ENCODE measurements at places on chromosomes 2 and 18. TPM values are rescaled to one million over a fixed set of nuclear protein-coding genes. Genes with fewer than 3 reads are reported as not detected.

GRCh38 chr18:75544051-75544481 is 116.6 kb upstream of the SMIM21 start:
- no peak for DNase-seq

DNA sequence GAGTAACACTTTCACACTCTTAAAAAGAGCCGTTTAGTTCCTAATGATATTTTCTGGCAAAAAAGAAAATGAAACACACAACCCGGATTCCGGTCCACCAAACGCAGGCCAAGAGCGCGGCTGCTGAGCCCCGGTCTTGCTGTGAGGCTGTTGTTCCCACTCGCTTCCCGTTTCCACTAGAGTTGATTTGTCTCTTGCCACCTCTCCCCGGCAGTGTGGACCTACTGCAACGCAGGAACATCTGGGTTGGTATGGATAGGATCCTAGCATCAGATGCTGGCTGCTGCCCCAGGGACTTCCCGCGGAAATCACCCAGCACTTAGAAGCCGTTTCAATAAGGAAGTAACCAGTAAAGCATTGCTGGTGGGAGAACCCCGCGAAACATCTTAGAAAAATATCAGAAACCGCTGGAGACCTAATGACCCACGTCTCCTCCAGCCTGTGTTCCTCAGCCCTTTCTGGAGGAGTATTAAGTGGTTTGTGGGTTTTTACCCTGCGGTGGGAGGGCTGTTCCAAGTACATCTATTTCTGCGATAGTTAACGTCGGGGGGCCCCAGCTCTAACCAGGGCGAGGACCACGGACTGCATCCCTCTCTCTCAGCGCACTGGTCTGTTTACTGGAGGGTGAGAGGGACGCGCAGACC is 939 bp downstream of the DOCK10 start:
- no peak for DNase-seq

Gene SIX3
- not detected for total RNA-seq

DNA sequence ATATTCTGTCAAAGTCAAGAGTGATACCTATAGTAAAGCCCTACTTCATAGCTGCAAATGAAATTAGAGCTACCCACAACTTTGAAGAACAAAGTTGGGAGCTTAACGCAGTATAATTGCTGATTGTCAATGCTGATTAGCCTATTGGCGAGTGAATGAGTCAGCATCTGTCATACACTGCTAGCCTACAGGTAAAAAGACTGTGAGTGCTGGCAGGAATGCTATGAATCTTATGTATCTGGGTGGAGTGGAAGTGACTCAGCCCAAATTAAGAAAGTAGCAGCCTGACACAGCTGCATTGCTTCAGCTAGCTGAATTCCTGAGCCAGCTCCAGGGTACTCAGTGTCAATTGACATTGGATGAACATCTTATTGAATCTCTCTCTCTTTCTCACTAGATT is 179.4 kb upstream of the DCC start:
- no peak for DNase-seq

DNA sequence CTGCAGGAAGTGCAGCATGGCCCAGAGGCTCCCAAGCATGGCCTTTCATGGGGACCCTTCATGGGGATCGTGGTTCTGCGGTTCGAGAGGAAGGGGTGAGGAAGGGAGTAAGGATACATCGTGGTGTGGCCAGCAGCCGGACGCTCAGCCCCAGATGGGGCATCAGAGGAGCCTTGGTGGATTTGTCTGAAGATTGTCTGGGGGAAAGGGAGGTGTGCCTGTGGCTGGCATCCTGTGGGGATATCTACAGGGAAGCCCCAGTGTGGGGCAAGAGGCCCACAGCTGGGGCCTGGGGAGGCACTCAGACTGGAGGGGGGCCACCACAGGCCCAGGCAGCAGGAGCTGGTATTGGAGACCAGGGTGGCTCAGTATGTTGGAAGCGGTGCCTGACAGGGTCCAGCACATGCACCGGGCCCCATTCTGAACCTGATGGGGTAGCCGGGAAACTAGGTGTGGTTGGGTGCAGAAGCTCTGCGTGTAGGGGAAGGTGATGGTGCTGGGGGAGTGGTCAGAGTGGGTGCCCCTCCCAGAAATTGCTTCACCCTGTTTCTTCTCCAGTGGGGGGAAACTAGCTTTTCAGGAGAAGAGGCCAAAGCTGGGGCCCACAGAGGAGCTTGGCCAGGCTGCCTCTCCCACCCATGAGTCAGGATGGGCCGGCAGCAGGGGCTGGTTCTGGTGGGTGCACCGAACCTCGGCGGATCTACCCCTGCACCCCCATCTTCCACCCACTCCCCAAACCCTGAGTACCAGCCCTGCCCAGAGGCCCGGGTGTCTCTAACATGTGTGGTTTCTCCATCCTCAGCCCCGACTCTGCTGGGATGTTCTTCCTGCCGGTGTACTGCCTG is 274.4 kb upstream of the HDAC4 start:
- peak; percentile 55 for DNase-seq

DNA sequence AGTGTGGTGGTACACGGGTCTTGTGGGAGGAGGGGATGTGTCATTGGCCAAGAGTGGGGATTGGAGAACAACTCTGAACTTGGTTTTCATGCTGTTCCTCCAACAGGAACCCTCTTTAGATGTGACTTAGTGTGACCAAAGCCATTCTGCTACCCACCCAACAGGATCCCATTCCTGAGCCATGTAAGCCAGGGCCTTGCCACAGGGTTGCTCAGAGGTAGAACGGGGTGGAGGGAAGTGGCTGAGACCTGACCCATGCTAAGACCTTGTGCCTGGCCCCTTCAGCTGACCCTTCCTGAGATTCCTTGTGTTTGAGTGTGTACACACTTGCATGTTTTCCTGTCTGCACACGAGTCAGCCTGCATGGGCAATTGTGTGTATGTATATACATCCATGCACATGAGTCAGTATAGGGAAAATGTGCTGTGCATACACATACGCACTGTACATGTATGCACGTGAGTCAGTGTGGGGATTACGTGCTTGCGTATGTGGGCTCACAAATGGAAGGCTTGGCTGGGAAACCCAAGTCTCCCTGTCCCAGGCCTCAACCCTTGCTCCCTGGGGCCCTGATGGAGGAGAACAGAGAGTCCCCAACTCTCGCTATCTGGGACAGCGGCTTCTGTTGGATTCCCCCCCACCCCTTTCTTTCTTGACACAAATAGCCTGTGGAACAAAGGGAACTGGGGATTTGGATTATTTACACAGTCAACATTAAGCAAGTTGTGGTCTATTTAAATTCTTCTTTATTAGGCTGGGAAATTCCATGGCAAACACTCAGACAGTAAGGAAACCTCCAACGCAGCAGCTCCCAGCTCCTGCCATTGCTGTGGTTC is 339.8 kb downstream of the DYSF start:
- DNase-seq, result peak; percentile 46

DNA sequence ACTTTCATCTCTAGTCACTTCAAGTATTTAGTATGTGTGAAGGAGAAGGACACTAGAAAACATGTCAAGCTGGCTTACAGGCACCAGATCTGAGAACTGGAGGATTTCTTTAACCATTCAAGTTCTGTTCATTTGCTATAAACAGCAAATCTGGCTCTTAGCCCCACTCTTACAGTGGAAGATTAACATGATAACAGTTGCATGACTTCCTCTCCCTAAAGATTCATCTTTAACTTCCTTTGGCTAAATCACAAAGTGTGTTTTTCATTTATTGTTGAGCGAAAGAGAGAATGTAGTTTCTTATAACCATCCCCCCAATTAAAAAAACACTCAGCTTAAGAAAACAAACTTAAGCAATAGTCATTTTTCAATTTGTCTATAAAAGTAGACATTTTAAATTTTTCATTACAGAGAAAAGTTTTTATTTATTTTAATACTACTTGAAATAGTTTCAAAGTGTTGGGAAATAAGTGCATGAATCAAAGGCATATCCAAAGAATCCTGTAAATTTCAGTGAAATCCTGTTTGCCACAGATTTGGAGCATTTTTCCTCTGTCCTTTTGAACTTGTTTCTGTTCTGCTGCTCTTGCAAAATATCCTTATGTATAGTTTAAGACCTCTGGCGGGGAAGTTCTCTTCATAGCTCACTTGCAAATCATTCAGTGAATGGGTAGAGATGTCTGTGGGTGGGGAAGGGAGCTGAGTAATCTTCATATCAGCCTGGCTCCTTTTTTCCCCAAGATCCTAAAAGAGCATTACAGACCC is 241.0 kb upstream of the RBBP8 start:
- no peak for DNase-seq

- DNase-seq, result no peak
Observed at GRCh38 chr2:217165547-217165946, 305.7 kb upstream of the TNP1 start.

GRCh38 chr2:197024206-197024605 is 97.7 kb upstream of the PGAP1 start:
- DNase-seq, result no peak
